ENCODE measurements at places on chromosomes 3 and 15. TPM values are rescaled to one million over a fixed set of nuclear protein-coding genes. Genes with fewer than 3 reads are reported as not detected.

SEC62 gene
- 90.9 TPM for total RNA-seq

GRCh38 chr15:20349774-20350498 lies 191.7 kb downstream of the GOLGA6L6 start:
- H3K36me3 ChIP-seq = no peaks in the 10 kb centered on the region
- H3K4me1 ChIP-seq = no peaks in the 10 kb centered on the region
- H3K27ac ChIP-seq = no peak overlapping the region
- H3K4me3 ChIP-seq = no peak overlapping the region

SLC24A5 gene
- not detected for total RNA-seq

DNA sequence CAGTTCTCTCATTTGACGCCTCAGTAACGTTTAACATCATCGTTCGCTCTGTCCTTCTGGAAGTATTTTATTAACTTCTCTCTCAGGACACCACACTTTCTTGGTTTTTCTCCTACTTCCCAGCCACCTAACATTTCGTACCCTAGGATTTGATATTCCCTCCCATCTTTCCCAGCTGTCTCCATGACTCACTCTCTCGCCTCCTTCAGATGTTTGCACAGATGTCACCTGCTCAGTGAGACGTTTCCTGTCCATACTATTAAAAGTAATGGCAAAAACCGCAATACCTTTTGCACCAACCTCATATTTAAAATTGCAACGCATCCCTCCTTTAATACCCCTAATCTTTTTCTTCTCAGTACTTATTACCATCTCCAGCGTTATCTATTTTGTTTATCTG lies 62.1 kb upstream of the SPRED1 start:
- no peak for DNase-seq
- H3K4me1 ChIP-seq = peaks cover 13% of the 10 kb centered on the region
- H3K36me3 ChIP-seq = no peaks in the 10 kb centered on the region
- H3K4me3 ChIP-seq = no peak overlapping the region

- H3K27me3 ChIP-seq = no peaks in the 10 kb centered on the region
- no peak for DNase-seq
- H3K36me3 ChIP-seq = peaks cover 84% of the 10 kb centered on the region
- H3K27ac ChIP-seq = no peak overlapping the region
Measured at GRCh38 chr15:70053001-70053715, 44.6 kb downstream of the TLE3 start.

GRCh38 chr3:127908202-127908601 lies 6.8 kb upstream of the KBTBD12 start:
- no peaks in the 10 kb centered on the region for H3K36me3 ChIP-seq
- no peak overlapping the region for H3K27ac ChIP-seq
- H3K4me3 ChIP-seq = no peak overlapping the region

LXN gene
- total RNA-seq = 16.8 TPM

ARRDC4 gene
- 48.6 TPM for total RNA-seq

DNA sequence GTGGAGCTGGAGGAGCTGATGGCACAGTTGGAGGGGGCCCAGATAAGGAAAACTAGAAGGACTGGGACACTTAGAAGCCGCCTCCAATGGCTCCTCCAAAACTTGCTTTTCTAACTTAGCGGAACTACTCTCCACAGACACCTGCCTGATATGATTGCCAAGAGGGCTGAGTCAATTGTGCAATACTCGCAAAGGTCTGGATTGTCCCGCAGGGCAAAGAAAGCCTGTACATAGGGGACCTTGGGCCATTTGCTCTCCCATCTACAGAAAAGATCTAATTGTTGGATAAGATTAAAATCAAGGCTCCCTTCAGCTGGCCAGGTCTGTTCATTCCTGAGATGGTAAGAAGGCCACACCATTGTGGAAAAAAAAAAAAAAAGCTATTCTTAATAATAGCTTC lies 69.7 kb upstream of the ATP11B start:
- no peak overlapping the region for H3K27ac ChIP-seq
- no peaks in the 10 kb centered on the region for H3K4me1 ChIP-seq
- no peak for DNase-seq
- H3K27me3 ChIP-seq = no peaks in the 10 kb centered on the region

GRCh38 chr3:45783667-45784066 lies 12.7 kb downstream of the SLC6A20 start:
- H3K27me3 ChIP-seq = no peaks in the 10 kb centered on the region
- H3K36me3 ChIP-seq = no peaks in the 10 kb centered on the region
- DNase-seq = no peak
- H3K27ac ChIP-seq = no peak overlapping the region
- H3K4me1 ChIP-seq = no peaks in the 10 kb centered on the region

MAGEF1 gene
- total RNA-seq = 60.5 TPM

- no peak overlapping the region for H3K27ac ChIP-seq
- no peaks in the 10 kb centered on the region for H3K27me3 ChIP-seq
- no peaks in the 10 kb centered on the region for H3K4me1 ChIP-seq
- peak; percentile 35 for DNase-seq
- no peaks in the 10 kb centered on the region for H3K36me3 ChIP-seq
Measured at GRCh38 chr15:28984421-28985315, 98.9 kb downstream of the APBA2 start.

GRCh38 chr3:74263031-74263430 lies 351.4 kb downstream of the CNTN3 start:
- H3K36me3 ChIP-seq = no peaks in the 10 kb centered on the region
- no peaks in the 10 kb centered on the region for H3K4me1 ChIP-seq
- H3K27ac ChIP-seq = no peak overlapping the region
- DNase-seq = no peak

DNA sequence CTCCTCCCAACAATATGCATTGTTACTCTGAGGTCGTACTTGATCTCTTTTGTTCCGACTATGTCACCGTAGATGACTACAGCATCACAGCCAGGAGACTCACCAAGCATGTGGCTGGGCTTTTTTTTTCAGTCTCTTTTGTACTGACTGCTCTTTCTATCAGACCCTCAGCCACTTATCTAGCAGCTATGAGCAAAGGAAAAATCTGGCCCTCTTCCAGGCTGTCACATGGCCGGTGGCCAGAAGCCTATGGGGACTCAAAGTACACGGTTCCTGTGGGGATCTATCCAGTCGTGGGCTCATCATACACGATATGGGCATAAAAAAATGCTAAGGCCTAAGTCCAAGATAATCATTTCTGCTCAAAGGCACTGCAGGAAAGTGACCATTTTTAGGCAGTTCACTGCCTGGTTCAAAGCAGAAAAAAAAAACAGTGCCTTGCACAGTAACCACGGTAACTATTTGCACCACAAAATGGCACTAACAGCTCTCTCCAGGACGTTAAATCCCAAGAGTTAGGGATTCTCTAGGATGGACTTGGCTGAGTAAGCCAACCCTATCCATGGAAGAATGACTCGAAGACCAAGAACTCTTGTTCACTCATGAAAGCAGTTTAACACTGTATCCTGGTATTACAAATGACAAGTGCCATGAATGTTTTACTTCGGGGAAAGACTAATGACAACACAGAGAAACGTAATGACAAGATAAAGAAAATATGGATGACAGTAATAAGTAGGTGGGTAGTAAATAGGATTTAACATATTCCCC lies 50.3 kb downstream of the SHQ1 start:
- no peaks in the 10 kb centered on the region for H3K4me1 ChIP-seq
- DNase-seq = peak; percentile 27

Measured in thyroid gland (tissue), 4 donors.